Fibroblast of skin of scalp (primary cell): ENCODE measurements at places on chromosomes 2 and 18.

DNA sequence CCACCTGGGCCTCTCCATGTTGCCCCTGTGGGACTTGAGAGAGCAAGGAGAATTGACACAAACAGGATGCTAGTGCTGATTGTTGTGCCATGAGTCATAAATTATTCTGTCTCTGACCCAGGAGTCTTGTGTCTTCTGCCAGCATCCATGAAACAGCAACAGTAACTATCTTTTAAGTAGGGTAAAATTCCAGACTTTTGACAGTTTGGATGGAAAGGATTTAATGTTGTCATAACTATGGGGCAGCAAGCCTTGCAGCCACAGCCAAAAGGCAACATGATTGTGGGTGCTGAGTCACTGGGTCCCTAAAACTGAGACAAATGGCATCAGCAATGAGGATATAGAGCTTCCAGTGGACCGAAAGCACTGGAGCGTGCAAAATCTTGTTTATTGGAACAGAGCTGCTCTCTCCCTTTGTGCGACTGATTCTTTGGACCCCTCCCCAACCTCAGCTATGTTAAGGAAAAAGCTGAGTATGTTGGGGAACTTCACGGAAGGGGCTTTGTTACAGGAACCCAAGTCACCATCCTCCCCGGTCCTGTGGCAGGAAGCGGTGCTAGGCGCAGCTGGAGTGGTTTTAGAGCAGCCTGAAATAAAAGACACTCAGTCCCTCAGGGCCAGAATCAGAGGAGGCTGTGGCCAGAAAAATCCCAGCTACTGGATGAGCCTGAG is 9.6 kb upstream of the ITPRIPL1 start:
- DNase-seq: peak; percentile 88

DNA sequence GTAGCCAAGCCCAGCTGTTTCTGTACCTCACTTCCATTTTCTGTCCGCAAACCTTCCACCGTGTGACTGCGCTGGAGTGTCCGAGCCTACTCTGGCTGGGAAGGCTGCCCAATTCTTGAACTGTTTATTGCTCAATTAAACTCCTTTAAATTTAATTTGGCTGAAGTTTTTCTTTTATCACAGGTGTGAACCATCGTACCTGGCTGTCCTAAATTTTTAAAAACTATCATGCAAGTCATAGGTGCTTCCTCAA is 6.2 kb upstream of the RNU2-63P start:
- DNase-seq: no peak

- no peak for DNase-seq
Measured at GRCh38 chr2:139885921-139886498, 1105.8 kb upstream of the NXPH2 start.

DNA sequence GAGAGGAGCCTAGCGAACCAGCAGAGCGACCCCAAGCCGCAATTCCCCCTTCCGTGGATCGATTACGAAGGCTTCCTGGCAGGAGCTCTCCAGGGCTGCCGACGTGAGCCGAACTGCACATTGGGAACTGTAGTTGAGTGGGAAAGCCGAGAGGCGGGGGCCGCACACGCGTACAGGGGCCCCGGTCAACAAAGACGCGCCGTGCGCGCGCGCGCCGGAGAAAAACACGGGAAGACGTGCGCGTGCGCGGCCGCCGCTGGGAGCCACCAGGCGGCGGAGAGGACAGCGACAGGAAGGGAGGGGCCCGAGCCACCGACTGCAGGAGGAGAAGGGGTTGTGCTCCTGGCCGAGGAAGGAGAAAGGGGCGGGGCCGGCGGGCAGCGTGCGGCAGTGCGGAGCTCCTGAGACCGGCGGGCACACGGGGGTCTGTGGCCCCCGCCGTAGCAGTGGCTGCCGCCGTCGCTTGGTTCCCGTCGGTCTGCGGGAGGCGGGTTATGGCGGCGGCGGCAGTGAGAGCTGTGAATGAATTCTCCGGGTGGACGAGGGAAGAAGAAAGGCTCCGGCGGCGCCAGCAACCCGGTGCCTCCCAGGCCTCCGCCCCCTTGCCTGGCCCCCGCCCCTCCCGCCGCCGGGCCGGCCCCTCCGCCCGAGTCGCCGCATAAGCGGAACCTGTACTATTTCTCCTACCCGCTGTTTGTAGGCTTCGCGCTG is at the start of gene SPAST:
Gene SPAST, plus strand, starts transcription at position 247 of the 711 bp plus-strand sequence. Its CDS starts 276 bp downstream, at position 523.
- peak; percentile 97 for DNase-seq

DNA sequence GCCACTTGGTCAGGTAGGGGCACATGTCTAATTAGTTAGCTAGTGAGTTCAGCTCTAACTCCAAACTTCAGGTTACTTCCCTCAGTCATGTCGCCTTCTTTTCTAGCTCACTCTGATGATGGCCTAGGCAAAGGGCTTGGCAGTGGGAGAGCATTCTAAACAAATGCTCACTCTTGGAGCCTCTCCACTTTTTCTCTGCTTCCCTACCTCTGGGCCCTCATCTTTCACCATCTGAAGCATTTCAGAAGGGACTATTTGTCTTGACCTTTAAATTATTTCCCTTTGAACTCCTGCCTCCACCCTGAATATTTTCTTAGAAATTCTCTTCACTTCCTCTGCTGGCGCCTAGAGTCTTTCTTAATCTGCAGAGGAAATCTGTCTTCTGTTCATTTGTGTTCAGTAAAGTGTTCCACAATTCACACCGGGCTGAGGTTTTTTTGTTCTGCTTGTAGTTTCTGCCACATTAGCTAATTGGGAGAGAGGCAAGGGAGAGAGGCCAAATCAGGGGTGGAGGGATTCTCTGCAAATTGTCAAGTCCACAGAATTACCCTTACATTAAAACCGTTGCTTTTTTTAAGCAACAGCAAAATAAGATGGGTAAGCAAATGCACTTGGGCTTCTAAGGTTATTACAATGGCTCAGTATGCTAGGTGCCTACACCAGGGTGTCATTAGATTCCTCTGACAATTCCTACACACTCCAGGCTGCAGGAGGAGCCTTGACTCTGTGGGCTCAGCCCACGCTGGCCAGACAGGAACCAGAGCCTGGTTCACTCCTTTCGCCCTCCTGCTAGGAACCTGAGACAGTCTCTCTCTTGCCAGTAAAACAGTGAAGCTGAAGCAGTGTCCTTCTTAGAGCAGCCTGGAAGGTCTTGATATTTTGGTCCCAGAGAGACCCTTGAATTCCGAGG is 5.5 kb downstream of the MSGN1 start:
- no peak for DNase-seq

GRCh38 chr2:214624166-214624760 is 185.2 kb downstream of the BARD1 start:
- DNase-seq: no peak

DNA sequence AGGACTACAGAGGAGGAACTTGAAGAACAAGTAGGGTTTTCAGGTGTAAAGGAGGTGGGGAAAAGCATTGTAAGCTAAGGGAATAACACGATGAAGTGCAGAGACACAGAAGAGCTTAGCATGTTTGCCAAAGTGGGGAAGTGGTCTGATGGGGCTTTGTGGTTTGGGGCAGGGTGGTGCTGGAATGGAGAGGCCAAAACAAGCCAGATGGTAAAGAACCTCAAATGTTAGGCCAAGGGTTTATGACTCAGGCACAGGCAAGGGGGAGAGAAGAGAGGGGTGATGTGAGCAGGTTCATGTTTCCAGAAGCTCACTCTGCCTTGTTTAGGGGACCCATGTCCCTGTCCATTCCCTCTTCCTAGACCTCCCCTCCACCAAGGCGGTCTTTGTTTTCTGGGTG is 104.5 kb upstream of the YWHAQ start:
- no peak for DNase-seq

- no peak for DNase-seq
Measured at GRCh38 chr2:58045580-58046334, 849 bp upstream of the VRK2 start.

DNA sequence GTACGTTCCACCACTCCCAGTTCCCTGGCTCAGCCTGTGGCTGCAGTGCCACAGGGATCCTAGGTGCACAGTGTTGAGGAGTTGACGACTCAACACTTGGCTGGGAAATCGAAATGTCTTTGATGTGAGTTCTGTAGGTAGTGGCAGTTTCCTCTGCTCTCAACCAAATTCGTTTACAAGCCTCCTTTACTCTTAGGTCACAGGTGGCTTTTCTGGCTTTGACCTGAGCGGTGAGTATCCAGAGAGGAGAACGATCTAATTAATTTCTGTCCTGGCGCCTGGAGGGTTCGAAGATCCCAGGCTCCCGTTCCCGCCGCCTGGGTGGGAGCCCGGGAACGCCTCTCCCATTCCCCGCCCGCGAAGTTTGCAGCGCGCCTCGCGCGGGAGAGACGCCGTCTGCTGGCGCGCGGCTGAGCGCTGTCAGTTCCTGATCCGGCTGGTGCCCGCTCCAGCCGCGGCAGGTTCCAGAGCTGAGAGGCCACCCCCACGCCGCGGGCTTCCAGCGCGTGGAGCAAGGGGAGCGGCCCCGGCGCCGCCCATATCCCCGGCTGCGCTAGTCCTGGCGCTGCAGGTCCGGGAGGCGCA is at the start of gene LAMA3:
Gene LAMA3, plus strand, starts transcription at position 423 of the 585 bp plus-strand sequence. CDS start 231 bp downstream, outside the sequence.
- DNase-seq: peak; percentile 33

DNA sequence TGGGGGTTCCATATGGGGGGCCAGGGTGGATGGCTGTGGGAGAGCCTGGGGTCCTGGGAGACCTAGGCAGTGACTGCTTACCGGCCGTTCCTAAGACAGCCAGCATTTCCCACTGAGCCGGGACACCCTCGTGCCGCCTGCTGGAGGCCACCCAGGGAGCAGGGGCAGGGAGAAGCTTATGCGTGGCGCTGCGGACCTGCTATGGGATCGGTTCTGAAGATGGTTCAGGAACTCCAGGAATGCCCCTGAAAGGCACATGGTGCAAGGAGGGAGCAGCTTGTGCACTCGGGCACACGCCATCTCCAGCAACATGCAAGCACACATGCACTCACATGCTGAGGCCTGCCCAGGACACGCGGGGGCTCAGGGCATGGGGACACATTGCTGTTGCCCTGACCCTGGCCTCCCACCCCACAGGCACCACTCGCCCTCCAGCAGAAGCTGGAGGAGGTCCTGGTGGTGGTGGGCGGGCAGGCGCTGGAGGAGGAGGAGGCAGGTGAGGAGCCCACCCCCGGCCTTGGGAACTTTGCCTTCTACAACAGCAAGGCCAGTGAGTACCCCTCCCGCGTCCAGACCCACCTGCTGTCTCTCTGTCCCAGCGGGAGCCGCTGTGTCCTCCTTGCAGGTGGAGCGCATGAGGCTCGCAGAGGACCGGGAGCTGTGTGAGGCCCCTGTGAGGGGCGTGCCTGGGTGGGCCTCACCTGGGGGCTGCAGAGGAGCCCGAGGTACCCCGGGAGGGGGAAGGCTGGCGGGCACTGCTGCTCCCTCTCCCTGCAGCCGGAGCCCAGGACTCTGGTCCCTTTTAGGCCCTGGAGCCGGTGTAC is 4.1 kb downstream of the KLHL30 start:
- DNase-seq: peak; percentile 40

- no peak for DNase-seq
Measured at GRCh38 chr18:30709595-30709994, 332.9 kb downstream of the DSC3 start.

- peak; percentile 27 for DNase-seq
Measured at GRCh38 chr2:61988462-61989366, 83.2 kb downstream of the COMMD1 start.

DNA sequence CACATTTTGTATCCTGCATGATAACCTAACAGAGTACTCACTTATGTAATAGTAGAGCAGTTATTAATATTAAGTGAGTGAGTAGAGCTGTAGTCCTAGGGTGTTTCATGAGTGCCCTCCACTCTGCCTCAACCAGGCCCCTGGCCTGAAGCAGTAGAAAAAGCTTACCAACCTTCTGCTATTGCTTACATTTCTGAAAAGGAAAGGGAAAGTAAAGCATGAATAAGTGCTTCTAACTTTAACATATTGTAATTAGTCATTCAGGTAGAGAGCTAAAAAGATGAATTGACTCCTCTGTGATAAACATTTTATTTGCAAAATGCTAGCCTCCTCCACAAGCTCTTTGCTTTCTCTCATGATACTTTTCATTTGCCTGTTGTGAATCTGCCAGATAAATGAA is 94.7 kb upstream of the RPE start:
- no peak for DNase-seq

GRCh38 chr2:121524685-121525425 is 5.8 kb upstream of the RNU4ATAC start:
- DNase-seq: no peak

GRCh38 chr2:146853741-146854444 is 990.9 kb upstream of the ACVR2A start:
- peak; percentile 18 for DNase-seq

GRCh38 chr2:134233728-134234136 is 20.1 kb upstream of the MGAT5 start:
- DNase-seq: no peak

- no peak for DNase-seq
Measured at GRCh38 chr2:86357392-86357963, 20.1 kb upstream of the REEP1 start.

GRCh38 chr2:84799772-84800171 is 81.1 kb downstream of the TRABD2A start:
- DNase-seq: no peak

DNA sequence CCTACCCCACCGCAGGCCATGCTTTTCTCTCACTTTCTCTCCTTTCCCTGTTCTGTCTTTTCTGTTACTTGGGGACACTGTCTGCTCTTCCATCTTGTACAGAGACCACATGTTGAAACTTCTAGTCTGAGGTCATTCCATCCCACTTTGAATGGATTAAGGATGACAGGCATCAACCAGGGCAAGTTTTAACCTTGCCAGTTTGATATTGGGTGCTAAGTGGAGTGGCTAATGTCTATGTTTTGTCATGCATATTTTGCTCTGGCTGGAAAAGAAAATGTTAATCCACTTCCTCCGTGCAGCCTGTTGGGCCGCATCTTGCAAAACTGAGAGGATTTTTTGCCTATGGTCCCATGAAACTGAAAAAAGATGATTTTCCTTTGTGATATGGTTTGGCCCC is 205.5 kb upstream of the SESTD1 start:
- DNase-seq: no peak

DNA sequence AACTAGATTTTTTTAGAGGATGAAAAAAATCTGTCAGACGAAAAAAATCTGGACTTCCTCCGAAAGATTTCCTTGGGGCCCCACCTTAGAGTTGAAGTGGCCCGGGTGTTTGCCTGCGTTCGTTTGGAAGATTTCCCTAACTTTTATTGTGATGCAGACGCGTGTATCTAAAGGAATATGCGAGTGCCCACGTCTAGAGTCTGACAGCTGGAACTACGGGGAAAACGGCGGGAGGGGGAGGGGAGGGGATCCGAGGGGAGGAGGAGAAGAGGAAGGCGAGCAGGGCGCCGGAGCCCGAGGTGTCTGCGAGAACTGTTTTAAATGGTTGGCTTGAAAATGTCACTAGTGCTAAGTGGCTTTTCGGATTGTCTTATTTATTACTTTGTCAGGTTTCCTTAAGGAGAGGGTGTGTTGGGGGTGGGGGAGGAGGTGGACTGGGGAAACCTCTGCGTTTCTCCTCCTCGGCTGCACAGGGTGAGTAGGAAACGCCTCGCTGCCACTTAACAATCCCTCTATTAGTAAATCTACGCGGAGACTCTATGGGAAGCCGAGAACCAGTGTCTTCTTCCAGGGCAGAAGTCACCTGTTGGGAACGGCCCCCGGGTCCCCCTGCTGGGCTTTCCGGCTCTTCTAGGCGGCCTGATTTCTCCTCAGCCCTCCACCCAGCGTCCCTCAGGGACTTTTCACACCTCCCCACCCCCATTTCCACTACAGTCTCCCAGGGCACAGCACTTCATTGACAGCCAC is 2.4 kb upstream of the SP9 start:
- no peak for DNase-seq

- peak; percentile 85 for DNase-seq
Measured at GRCh38 chr18:7987284-7987976, 420.3 kb downstream of the PTPRM start.
